ENCODE measurements at places on chromosomes 2 and 18. TPM values are rescaled to one million over a fixed set of nuclear protein-coding genes. Genes with fewer than 3 reads are reported as not detected.

The KLHL41 gene
- 0.08 TPM for total RNA-seq

The IL1RL2 gene
- not detected for total RNA-seq

The SIX2 gene
- 0.27 TPM for total RNA-seq

The SERPINB10 gene
- not detected for total RNA-seq

The INHBB gene
- 17.6 TPM for total RNA-seq

The RSAD2 gene
- total RNA-seq = 0.19 TPM

The DUSP11 gene
- 45.4 TPM for total RNA-seq

The RAB6D gene
- not detected for total RNA-seq

The PTH2R gene
- not detected for total RNA-seq

The DNAJC27 gene
- total RNA-seq = 1.9 TPM

The UGT1A3 gene
- 0.13 TPM for total RNA-seq

The FN1 gene
- total RNA-seq = 183 TPM

Measured in A549 treated with RU486 at 1 μM for 4 hours (cell line).